GM12891 (cell line): ENCODE measurements at places on chromosomes 11 and 22.

- DNase-seq = peak; percentile 39
Measured at GRCh38 chr22:44497218-44497904, 672 bp downstream of the RTL6 start.

DNA sequence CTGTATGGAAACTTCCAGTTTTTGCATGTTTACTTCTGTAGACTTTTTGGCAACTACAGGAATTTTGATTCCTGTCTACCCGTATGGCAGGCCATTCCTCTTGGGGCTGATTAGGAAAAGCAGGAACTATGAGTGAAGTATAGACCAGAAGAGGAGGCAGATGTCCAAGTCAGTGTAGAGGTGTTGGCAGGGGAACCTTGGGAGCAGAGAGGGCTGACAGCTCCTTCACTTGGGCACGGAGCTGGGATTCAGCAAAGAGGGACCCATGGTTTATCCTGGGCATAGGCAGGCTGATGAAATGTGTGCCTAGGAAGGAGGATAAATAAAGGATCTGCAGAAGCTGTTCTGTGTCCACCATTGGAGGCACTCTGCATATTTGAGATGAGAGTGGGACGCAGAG is 33.1 kb downstream of the TREH start:
- DNase-seq = no peak

DNA sequence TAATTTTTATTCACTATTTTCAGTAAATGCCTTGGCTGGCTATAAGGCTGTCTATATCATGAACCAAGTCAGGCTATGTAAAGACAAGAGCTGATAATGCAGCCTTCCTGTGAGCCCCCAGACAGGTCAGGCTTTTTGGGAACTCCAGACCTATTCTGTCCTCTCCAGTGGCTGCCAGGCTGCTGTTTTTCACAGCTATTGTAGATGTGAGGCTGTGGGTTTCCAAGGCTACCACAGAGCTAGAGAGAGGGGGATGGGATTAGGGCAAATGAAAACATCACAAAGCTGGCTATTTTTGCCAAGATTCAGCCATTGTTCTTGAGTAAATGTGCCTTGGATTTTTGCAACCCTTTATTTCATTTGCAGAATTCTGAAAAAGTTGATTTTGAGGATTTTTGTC is 55.7 kb upstream of the SORL1-AS1 start:
- no peak for DNase-seq

DNA sequence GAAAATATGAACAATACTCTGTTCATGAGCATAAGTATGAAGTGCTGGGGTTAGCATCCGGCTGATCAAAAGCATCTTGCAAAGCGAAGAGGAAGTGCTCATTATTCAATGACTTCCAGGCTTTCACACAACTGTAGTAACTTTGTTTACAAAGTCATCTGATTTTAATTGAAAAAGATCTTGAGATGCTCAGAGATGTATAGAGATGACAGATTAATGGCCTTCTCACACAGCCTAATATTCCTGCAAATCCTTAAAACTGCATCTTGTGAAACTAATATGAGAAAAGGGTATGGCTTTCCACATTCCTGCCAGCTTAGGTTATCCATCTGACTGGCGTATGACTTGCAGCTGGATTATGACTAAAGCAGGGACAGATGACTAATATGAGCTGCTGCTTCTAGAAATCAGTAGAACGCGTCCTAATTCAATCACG is 125.4 kb downstream of the CASP12 start:
- DNase-seq = no peak

DNA sequence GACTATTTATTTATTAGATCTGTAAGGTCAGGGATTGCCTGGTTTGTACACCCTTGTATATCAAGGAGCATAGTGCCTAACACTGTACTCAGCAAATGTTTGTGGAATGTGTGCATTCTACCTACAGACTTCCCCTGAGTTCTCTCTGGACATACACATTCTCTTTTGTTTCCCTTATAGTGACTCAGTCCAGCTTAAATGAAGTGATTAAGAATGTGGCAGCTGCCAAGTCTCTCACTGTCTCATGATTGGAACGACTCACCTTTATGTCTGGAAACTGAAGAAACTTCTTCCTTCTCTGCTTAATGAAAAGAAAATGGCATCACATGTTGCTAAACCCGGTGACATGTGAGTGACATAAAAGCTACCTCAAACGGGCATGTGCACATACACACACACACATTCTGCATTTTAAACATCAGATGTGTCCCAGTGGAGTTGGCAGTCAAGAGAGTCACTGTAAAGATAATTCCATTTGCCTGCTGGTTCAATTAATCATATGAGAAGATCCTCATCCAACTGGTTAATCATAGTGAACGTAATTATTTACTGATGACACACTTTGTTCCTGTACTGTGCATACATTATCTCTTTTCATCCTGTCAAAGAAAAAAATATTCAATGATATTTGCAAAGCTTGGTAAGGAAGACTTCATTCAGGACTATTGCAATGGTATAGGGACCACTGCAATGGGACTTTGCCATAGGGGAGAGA is 42.8 kb downstream of the GLYAT start:
- no peak for DNase-seq

- DNase-seq = no peak
Measured at GRCh38 chr11:19820100-19820499, 107.5 kb downstream of the NAV2 start.

DNA sequence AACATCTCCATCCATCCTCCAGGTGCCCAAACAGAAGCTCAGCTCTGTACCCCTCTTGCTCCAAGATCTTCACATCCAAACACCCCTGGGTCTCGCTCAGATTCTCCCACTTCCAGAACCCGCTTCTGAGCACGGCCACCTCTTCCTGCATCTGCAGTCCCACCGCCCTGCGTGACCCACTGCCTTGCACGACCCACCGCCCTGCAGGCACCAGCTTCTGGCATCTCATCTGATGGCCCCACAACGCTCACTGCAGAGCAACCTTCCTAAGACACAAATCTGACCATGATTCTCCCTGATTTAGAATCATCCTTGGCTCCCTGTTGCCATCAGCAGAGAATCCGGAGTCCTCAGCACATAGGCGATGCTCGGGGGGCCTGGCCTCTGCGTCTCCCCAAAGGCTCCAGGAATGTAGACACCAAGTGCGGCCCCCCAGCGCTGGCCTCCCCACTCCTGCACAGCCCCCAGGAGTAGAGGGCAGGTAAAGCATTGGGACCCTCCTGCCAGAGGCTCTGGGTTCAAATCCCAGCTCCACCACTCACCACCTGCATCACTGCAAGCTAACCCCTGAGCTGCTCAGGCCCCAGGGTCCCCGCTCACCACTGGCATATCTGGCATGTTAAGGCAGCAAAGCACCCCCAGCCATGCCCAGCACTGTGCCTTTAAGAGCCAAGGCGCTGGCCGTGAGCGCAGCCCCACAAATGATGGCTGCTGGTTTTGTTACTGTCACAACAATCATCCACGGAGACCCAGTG is 459.3 kb downstream of the BRD1 start:
- no peak for DNase-seq

- no peak for DNase-seq
Measured at GRCh38 chr11:2982214-2982613, 9.9 kb downstream of the NAP1L4 start.

DNA sequence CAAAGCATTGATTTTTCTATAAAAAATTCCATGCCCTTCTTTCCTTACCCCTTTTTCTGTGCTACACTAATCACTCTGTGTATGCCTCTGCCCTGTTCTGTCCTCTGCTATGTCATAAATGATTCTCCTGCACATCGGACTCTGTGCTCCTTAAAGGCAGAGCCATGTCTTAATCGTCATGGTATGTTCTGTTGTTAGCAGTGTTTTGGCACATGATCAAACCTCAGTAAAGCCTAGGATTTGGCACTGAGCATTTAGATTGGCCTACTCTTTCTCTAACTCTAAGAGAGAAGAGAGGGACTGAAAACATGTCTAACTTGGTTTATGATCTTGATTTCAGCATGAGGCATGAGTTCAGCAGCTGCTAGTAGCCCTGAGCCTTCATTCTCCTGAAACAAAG is 266.9 kb downstream of the AASDHPPT start:
- no peak for DNase-seq

DNA sequence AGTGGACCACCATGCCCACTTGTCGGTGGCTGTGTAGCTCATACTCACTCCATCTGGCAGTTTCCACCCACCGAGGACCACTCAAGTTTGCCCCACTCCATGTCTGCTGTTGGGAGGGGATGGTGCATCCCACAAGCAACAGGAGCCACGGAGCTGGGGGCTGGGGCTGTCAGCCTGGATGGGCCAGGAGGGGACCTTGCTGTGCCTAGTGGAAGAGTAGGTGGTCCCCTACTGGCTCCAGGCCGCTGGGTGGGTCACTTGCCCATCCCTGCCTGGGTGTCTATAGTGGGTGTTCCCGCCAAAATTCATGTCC is 57.0 kb downstream of the SMIM38 start:
- no peak for DNase-seq

DNA sequence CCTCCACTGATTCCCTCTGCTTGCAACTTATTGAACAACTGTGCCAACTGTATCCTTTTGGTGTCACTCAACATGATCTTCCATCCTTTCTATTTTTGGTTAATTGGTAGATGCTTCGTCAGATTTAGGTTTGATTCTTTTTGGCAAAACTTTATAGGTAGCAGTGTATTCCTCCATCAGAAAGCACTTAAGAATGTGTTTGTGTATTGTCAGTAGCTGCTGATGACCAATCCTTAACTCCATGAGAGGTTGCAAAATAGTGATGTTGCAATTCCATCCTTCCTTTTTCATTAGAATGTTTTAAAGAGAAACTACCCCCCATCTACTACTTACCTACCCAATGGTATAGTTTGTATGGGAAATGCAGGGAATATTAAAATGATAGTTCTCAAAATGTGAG is 22.1 kb downstream of the FAM76B start:
- DNase-seq = no peak

GRCh38 chr11:11302565-11302964 is 50.5 kb downstream of the CSNK2A3 start:
- DNase-seq = no peak

- DNase-seq = no peak
Measured at GRCh38 chr11:43573873-43574272, 106.7 kb upstream of the HSD17B12 start.

- DNase-seq = no peak
Measured at GRCh38 chr11:95102733-95103132, 13.1 kb downstream of the ENDOD1 start.

DNA sequence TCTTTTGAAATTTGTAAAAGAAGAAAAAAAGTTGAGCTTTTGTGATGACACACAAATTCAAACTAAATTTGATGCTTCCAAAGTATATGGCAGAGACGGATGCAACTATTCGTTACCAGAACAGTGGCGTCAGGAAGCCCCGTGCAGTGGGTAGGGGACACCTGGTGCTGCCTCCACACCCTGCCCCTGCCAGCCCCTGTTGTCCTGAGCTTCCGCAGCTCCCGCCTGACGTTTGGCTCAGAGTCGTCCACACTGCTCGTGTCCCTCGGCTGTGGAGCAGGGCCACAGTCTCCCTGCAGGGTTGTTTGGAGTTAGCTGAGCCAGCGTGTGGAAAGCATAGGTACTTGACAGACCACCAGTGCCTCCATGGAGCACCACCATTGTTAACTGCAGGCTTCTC is 86.3 kb downstream of the ATXN10 start:
- no peak for DNase-seq

DNA sequence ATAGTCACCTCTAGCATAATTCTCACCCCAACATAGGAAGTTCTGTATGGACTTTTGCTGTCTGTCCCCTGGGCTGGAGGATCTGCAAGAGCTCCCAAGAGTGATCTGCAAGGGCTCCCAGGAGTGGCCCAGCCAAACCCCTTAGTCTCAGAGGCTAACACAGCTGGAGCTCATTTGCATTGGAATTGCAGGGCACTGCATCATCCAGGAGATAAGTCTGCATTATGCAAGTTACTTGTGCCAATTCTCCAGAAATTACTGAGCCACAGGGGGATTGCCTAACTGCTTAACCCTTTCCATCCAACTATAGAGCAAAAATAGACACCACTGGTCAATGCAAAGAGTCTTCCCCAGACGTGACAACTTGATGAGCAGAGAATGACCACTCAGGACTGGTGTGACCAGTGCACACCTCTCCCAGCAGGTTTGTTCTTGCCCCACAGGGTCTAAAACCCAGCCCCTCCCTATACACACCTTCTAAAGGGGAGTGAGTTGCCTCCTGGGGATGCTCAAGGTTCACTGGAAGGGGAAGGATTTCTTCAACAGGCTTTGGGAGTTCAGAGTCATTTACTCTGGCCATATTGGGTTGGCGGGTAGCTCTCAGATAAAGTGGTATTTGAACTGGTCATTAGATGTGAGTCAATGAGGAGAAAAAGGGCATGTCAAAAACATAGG is 38.4 kb downstream of the POU2AF3 start:
- DNase-seq = no peak

DNA sequence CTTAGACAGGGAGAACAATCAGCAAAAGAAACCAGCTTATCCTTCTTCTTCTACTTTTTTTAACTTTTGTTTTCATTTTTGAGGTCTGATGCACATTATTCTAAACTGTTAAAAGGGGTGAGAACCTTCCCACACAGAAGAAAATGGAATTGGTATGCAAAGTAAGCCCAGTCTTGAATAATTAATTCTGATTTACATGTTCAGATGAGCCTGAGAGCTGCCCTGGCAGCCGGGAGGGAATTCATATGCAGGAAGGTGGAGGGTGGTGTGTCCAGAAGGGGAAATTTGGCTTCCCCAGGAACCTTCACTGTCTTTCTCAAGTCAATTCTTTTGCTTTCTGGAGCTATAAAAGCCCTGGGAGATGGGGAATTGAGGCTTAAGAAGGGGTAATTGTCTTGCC is 181.0 kb downstream of the INSC start:
- no peak for DNase-seq

DNA sequence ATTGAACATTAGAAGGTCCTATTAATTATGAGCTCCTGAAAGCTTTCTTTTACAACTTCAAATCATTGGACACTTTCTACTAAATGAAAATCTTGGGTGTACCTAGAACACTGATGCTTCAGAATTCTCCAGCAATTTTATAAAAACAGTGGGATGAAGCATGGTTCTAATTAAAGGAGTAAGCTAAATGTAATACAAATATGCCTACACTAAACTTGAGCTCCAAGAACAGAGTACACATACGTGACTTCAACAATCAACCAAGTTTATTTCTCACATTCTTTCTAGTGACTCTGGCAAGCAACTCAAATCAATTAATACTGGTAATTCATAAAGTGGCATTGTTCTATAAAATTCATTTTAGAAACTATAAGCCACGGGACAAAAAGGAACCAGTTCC is 55.5 kb downstream of the PITPNB start:
- DNase-seq = no peak

DNA sequence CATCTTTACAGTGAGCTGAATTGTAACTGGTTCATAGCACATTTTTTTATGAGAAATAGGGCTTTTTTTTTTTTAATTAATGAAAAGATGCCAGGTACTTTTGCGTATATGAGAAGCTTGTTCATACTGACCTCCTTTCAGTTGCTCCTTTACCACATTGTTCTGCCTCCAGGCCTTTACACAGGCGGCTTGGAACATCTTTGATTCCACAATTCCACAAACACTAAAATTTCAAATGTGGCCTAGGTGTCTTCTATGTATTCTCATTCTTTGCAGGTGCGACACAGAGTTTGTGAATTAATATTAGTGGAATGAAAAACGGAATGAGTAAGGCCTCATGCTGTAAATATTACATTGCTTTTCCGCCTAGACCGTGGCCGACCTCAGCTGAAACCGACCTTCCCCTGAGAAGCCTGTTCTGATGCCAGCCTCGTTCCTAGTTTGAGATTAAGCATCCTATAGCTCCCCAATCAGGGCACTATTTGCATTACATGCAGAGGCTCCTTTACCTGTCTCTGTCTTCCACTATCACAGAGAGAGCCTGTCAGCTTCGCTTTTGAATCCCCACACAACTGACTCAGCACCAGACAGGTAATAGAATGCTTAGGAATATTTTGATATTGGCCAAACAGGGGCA is 125.8 kb downstream of the LDLRAD3 start:
- no peak for DNase-seq
